MCF 10A (cell line): ENCODE measurements at places on chromosomes 3 and 15. TPM values are rescaled to one million over a fixed set of nuclear protein-coding genes. Genes with fewer than 3 reads are reported as not detected.

GRCh38 chr3:133964547-133964946 is 65.2 kb downstream of the SLCO2A1 start:
- no peaks in the 10 kb centered on the region for H3K27me3 ChIP-seq
- H3K4me1 ChIP-seq: peaks cover 18% of the 10 kb centered on the region
- H3K36me3 ChIP-seq: no peaks in the 10 kb centered on the region

The GRK7 gene
- not detected in 2 replicates for total RNA-seq

DNA sequence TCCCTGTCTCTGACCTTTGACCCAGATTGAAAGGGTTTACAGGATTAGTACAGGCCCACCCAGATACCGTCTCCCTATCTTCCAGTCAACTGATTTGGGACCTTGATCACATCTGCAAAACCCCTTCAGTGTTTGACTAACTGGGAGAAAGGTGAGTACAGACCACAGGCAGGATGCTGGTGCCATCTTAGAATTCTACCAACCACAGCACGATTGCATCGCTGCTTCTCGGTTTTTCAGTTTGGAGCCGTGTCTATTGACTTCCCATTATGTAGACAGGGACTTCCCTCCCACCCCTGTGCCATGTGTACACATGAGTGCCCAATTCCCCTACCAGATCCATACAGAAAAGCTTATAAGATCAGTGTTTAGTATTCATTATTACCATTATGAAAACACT is 6.6 kb upstream of the KLF13 start:
- H3K36me3 ChIP-seq: no peaks in the 10 kb centered on the region
- DNase-seq: no peak
- no peak overlapping the region for H3K4me3 ChIP-seq
- peaks cover 12% of the 10 kb centered on the region for H3K27me3 ChIP-seq

GRCh38 chr15:99895956-99896311 is 162.7 kb upstream of the LYSMD4 start:
- peaks cover 5% of the 10 kb centered on the region for H3K36me3 ChIP-seq
- DNase-seq: no peak
- H3K27ac ChIP-seq: no peak overlapping the region
- no peaks in the 10 kb centered on the region for H3K4me1 ChIP-seq
- H3K4me3 ChIP-seq: no peak overlapping the region

The TMEM40 gene
- total RNA-seq: 30.3 and 58.4 TPM in 2 replicates

- no peak for DNase-seq
- no peak overlapping the region for H3K4me3 ChIP-seq
- no peak overlapping the region for H3K27ac ChIP-seq
- no peaks in the 10 kb centered on the region for H3K36me3 ChIP-seq
- peaks cover 90% of the 10 kb centered on the region for H3K27me3 ChIP-seq
Observed at GRCh38 chr3:70606018-70606417, 293.6 kb upstream of the MDFIC2 start.

DNA sequence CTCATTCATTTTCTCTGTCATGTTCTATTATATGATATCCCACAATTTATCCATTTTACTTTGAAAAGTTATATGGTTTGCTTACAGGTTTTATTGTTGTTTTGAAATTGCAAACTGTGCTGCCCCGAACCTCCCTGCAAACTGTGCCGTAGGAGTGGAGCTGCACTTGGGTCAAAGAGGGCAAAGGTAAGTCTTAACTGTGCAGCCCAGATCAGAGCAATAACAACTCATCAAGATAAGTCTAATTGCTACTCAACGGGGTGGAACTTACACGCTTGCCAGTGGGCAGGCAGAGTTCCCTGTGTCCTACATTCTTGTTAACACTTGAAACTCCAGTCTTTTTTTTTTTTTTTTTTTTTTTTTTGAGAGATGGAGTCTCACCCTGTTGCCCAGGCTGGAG is 33.2 kb downstream of the ZDHHC19 start:
- peaks cover 11% of the 10 kb centered on the region for H3K4me1 ChIP-seq
- DNase-seq: no peak
- H3K27ac ChIP-seq: no peak overlapping the region
- H3K27me3 ChIP-seq: no peaks in the 10 kb centered on the region
- no peaks in the 10 kb centered on the region for H3K36me3 ChIP-seq

- no peak overlapping the region for H3K4me3 ChIP-seq
- H3K4me1 ChIP-seq: no peaks in the 10 kb centered on the region
- no peaks in the 10 kb centered on the region for H3K36me3 ChIP-seq
- no peak overlapping the region for H3K27ac ChIP-seq
Observed at GRCh38 chr3:72369681-72370080, 478.6 kb downstream of the SHQ1 start.

DNA sequence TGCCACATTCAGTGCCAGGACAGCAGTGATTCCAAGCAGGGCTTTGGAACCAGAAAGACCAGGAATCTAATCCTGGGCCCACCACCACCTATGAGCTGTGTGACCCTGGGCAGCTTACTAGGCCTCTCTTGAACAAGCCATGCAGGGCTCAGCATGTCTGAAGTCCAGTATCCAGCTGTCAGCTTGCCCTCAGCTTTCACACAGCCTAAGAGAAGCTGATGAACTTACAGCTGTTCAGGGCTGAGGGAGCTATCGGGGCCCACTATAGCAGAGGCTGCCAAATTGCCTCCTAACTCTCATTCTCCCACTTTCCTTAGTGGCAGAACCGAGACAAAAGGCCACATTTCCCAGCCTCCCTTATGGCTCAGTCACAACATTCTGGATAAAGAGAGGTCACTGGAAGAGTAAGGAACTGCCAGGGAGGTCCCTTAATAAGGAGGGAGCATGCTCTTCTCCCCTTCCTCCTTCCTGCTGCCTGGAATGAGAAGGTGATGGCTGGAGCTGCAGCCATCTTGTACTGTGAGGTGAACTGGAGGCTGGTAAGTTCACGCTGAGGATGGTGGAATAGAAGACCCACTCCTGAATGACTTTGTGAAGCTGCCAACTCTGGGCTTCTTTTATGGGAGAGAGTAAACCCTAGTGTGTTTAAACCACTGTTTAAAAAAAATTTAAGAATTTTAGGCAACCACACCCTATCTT is 34.5 kb downstream of the FEM1B start:
- H3K4me1 ChIP-seq: no peaks in the 10 kb centered on the region
- no peak overlapping the region for H3K4me3 ChIP-seq
- no peak overlapping the region for H3K27ac ChIP-seq
- no peak for DNase-seq
- H3K27me3 ChIP-seq: no peaks in the 10 kb centered on the region

- peak overlapping the region; percentile 40 for H3K27ac ChIP-seq
- H3K4me1 ChIP-seq: peaks cover 21% of the 10 kb centered on the region
- H3K27me3 ChIP-seq: no peaks in the 10 kb centered on the region
- peaks cover 32% of the 10 kb centered on the region for H3K36me3 ChIP-seq
- peak; percentile 48 for DNase-seq
- no peak overlapping the region for H3K4me3 ChIP-seq
Observed at GRCh38 chr15:43095708-43096347, 10.0 kb downstream of the UBR1 start.

- H3K27me3 ChIP-seq: no peaks in the 10 kb centered on the region
- no peaks in the 10 kb centered on the region for H3K4me1 ChIP-seq
- H3K27ac ChIP-seq: no peak overlapping the region
- peak; percentile 59 for DNase-seq
- H3K36me3 ChIP-seq: peaks cover 6% of the 10 kb centered on the region
- no peak overlapping the region for H3K4me3 ChIP-seq
Observed at GRCh38 chr15:100818927-100819326, 60.7 kb upstream of the ALDH1A3 start.

The NLGN1 gene
- not detected in 2 replicates for total RNA-seq

DNA sequence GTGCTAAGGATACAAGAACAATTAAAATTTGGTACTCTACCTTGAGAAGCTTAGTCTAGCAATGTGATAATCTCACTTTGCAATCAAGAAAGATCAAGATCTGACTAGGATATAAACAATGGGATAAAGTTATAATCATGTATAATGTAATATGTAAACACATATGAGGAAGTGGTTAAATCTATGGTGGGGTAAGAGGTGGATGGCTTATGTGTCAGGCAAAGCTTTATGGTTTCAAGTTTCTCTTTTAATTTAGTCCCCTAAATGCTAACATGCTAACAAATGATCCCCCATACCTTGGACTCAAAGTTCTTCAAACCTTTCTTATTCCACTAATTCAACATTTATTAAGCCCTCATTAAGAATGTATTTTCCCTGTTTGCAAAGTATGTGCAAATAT is 2.5 kb downstream of the RSL24D1 start:
- H3K27ac ChIP-seq: no peak overlapping the region
- H3K4me1 ChIP-seq: peaks cover 16% of the 10 kb centered on the region
- H3K36me3 ChIP-seq: peaks cover 32% of the 10 kb centered on the region
- no peak for DNase-seq

The RYR3 gene
- total RNA-seq: not detected in 2 replicates

GRCh38 chr15:25543196-25543595 is 104.4 kb upstream of the UBE3A start:
- no peaks in the 10 kb centered on the region for H3K27me3 ChIP-seq
- H3K36me3 ChIP-seq: no peaks in the 10 kb centered on the region
- no peaks in the 10 kb centered on the region for H3K4me1 ChIP-seq
- no peak for DNase-seq
- no peak overlapping the region for H3K4me3 ChIP-seq

GRCh38 chr3:57110798-57111197 is 50.3 kb downstream of the SPATA12 start:
- DNase-seq: no peak
- H3K27ac ChIP-seq: no peak overlapping the region
- no peak overlapping the region for H3K4me3 ChIP-seq
- H3K36me3 ChIP-seq: peaks cover 6% of the 10 kb centered on the region
- H3K4me1 ChIP-seq: no peaks in the 10 kb centered on the region

GRCh38 chr3:105615814-105616213 is 249.1 kb downstream of the ALCAM start:
- H3K36me3 ChIP-seq: no peaks in the 10 kb centered on the region
- no peak for DNase-seq
- H3K4me1 ChIP-seq: no peaks in the 10 kb centered on the region
- no peak overlapping the region for H3K4me3 ChIP-seq

DNA sequence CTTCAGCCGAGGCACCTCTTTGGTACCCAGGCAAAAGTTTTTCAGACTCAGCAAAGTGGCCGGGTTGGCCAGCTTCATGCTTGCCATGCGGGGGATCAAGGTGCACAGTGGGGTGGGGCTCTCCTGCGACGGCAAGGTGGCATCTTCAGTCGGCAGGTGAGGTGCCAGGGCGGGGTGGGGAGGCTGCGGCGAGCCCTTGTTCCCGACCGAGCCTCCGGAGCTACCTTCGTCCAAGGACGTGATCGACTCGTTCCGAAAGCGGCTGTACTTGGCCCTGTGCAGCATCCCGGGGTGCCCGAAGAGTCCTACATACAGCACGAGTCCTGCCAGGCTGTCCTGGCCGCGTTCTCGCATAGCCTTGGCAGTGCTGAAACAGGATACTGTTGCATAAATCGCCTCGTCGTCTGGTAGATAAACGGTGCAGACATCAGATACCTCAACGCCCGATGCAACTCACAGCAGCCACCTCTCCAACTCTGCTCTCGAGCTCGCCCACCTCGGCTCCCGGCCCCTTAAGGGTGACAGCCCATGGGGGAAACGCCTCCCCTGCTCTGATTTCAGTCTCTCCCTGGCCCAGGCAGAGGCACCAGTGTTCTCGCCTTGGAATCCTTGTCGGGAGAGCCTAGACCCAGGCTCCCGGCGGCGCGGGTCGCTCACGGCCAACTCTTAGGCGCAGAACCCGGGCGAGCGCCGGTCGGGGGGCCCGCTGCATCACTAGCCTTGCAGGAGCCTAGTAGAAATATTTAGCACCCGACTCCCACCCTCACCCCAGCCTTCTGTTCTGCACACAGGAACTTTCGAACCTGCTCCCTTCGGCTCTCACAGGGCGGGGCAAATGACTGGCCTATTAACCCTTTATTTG is 826 bp downstream of the SHC4 start:
- no peaks in the 10 kb centered on the region for H3K27me3 ChIP-seq
- H3K4me1 ChIP-seq: peaks cover 5% of the 10 kb centered on the region
- H3K36me3 ChIP-seq: no peaks in the 10 kb centered on the region

The CPN2 gene
- total RNA-seq: not detected in 2 replicates

The CCDC54 gene
- total RNA-seq: not detected in 2 replicates

DNA sequence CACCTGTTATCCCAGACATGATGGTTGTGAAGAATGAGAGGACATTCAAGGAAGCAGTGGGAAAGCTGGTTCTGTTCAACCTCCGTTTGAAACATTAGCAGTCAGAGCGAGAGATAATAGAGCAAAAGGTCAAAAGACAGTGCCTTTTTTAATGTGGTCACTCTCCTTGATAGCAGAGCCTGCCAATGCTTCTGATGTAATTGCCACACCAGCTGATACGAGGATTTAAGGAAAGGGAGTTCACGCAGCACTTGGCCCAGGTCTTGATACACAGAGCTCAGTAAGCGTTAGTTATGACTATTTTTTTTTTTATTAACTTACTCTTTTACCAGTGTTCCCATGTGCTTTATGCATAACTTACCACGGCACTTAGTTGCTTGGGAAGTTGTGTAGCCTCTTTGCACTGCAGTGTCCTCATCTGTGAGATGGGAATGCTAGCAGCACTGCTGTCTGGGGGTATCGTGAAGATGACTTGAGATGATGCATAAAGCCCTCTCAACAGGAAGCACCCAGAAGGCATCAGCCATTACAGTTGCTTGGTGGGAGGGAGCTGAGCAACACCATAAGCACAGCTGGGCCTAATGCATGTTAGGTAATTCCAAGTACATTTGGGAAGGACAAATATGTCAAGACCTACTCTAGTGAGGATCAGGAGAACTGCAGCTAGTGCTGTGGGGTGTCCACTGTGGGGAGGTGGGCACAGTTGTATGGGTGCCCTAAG is 123.3 kb upstream of the RASGRP1 start:
- H3K27ac ChIP-seq: no peak overlapping the region
- peaks cover 5% of the 10 kb centered on the region for H3K36me3 ChIP-seq
- DNase-seq: no peak
- no peaks in the 10 kb centered on the region for H3K27me3 ChIP-seq

DNA sequence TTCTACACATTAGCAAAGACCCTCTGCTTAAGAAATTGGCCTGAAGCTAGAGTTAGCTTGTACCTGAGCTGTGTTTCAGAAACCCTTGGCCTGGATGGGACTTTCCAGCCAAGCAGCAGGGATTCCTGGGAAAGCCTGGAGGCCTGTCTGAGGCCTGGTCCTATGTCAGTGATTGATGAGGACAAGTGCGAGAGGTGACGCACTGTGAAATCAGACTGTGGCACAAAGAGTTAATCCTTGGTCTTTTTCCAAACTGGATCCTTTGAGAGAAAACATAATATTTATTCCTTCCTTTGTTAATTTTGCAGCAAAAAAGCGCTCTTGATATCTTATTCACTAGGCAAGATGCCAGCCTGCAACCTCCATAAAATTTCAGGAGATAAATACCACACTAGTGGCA is 225.0 kb upstream of the ATP11B start:
- no peak overlapping the region for H3K27ac ChIP-seq
- H3K27me3 ChIP-seq: no peaks in the 10 kb centered on the region
- H3K36me3 ChIP-seq: no peaks in the 10 kb centered on the region
- H3K4me1 ChIP-seq: no peaks in the 10 kb centered on the region
- no peak for DNase-seq
- no peak overlapping the region for H3K4me3 ChIP-seq
